ENCODE measurements at places on chromosomes 1 and 21.
A peak's percentile ranks its signal among the peaks of the same experiment; 100 is the strongest.

DNA sequence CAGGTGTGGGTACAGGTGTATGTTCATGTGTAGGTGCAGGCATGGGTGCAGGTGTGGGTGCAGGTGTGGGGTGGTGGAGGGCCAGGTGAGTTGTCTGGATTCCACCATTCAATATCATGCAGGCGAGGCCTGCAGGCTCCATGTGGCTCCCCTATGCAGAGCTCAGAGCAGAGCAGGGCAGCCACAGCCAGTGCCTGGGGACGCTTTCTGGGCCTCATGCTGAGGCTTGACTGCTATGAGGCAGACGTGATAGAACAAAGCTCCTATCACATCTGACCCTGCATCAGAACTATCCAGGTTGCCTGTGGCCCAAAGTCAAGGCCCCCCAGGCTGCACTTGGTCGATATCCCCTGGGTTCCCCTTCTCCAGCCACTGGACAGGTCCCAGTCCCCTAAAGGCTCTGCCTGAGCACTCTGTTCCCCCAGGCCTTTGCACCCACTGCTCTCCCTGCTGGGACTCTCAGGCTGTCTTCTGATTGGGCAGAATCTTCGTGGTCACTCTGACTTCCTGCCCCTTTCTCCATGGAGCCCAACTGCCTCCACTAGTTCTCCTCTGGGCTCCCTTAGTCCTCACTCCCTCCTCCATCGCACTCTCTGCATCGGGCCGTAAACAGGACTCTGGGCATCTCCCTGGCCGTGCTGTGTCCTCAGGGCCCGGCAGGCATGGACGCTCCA is 78.6 kb upstream of the ACTL8 start:
- no peak for DNase-seq

GRCh38 chr1:32828341-32828740 is 10.9 kb downstream of the S100PBP start:
- DNase-seq: peak; percentile 77

DNA sequence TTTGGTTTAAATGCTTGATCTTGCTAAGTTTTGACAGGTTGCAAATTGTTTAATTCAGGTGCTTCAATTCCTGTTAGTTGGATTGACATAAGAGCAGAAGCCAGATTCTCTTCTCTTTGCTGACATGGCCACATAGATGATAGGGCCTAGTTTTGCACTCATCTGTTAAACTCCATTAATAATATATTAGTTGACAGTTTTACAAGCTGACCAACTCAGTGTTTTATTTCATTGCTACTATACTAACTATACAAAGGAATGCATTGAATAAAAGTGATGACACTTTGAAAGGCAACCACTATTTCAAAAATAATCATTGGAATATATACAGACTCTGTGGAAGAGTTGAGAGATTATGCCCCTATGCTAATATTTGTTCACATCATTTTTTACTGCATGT is 255.6 kb upstream of the DPYD start:
- no peak for DNase-seq

- DNase-seq: peak; percentile 14
Measured at GRCh38 chr1:223780949-223781348, 64.8 kb downstream of the TP53BP2 start.

DNA sequence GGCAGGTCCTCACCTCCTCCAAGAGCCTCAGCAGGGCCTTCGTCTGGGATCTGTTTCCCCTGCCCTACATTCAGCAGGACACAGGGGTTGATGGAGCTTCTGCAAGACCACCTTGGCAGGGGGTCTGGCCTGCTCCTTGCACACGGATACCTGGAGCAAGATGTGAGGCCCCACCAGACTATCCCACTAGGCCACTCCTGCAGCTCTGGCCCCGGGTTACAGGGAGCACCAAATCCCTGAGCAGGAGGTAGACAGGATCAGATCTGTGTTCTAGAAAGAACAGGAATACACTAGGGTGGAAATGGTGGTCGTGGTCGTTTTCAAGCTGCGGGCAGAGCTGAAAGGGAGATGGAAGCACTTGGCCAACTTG is 33.5 kb downstream of the EPHX1 start:
- no peak for DNase-seq

- DNase-seq: no peak
Measured at GRCh38 chr1:201259476-201260235, 23.6 kb upstream of the PKP1 start.

GRCh38 chr1:18907021-18907916 is 4.9 kb upstream of the ALDH4A1 start:
- peak; percentile 90 for DNase-seq

DNA sequence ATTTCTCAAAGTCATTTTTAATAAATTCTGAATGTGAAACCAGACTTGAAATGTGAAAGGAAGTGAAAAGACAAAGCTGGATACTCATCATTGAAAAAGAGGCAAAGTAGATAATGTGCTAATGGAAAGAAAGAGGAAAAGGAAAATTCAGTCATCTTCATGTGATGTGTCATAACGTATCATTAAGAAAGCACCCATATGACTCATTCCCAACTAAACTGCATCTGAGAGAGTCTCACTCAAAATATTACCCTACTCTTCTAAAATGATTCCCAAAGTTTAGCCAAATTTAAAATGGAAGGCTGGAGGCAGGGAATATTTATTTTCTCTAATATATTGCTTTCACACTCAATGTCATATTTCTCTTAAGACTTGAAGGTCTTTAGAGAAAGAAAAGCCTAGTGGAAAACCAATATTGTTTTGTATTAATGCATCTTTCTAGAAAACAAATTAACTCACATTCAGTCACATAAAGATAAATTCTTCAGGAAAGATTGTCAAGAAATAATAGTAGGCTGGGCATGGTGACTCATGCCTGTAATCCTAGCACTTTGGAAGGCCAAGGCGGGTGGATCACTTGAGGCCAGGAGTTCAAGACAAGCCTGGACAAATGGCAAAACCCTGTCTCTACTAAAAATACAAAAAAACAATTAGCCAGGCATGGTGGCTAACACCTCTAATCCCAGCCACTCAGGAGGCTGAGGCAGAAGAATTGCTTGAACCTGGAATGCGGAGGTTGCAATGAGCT is 129.9 kb downstream of the SLC30A10 start:
- no peak for DNase-seq

- no peak for DNase-seq
Measured at GRCh38 chr1:51916587-51917405, 38.3 kb upstream of the NRDC start.

DNA sequence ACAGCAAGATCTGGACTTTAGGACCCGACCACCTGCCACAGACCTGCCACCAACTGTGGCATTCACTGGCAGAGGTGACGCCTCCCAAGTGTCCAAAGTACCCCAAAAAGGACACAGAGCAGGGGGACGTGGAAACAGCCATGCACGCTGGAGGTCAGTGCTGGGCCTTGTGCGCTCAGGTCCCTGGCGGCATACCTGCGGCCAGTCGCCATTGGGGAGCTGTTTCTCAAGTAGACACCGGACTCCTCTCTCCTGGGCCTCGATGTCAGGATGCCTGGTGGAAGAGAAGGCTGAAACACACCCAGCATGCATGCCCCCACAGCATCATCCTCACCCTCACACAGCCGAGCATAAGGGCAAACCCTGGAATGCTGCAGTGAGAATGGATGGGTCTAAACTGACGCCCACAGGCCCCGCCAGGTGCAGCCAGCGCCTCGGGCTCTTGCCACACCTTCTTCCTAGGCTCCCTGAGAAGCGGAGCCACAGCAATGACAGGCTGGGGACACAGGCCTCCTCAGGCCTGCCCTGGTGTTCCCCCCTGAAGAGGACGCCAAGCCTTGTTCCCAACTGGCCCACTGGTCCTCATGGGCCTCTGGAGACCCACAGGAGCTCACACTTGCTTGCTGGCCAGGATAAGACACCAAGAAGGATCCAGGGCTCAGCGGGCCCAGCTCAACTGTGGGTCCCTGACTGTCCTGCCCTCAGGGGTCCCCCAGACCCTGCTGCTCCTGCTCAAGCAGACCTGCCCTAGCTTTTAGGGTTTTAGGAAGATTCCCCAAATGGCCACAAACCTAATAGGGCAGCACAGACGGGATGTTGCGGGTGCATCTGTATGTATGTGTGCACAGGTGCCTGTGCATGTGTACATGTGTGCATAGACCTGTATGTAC is 7.7 kb upstream of the SPATC1L start:
- DNase-seq: no peak
